ENCODE measurements at places on chromosomes 12 and 14.

GRCh38 chr14:50342221-50343078 is 30.3 kb downstream of the DMAC2L start:
- DNase-seq, result peak; percentile 91

- DNase-seq, result peak; percentile 72
Measured at GRCh38 chr14:69107407-69108003, 45.4 kb downstream of the DCAF5 start.

DNA sequence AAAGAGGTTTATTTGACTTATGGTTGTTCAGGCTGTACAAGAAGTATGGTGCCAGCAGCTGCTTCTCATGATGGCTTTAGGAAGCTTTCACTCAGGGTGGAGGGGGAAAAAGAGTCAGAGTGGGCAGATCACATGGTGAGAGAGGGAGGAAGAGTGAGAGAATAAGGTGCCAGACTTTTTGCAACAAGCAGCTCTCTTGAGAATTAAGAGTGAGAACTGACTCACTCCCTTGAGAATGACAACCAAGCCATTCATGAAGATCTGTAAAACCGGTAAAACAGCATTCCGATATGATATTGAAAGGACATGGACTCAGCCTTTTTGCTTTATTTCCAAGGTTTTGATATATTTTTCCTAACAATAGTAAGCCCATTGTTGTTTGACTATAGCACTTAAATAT is 501.2 kb downstream of the GALC start:
- DNase-seq, result no peak

GRCh38 chr12:52264435-52264825 is 10.0 kb upstream of the KRT86 start:
- peak; percentile 64 for DNase-seq

DNA sequence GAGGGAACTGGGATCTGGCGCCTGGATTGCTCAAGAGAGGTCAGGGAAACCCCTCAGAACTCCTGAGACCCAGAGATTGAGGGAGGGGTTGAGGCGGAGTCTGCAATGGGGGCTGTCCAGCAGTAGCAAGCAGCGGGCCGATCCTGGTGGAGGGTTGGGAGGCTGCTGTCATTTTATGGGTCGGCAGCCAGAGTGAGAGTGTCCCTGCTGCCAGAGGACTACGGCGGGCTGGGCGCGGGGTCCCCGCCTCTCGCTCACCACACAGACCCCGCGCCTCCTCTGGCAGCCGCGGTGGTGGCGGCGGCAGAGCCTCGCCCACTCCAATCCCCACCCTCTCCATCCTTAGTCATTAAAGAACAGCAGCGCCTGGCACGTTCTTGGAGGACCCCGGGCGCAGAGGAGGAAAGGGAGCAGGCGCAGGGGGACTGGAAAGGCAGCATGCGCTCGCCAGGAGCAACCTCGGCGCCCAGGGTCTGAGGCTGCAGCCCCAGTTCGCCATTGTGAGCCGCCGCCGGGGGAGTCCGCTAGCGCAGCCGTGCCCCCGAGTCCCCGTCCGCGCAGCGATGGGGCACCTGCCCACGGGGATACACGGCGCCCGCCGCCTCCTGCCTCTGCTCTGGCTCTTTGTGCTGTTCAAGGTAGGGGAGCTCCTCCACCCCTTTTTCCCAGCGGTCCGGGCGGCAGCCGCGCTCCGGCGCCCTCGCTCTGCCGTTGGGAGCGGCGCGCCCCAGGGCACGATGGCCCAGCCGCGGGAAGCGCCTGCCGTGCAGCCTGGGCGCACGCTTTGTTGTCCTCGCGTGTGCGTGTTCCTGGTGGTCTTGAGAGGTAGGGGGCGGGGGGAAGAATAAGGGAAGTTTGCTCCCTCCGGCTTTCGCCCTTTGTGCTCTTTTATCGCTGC is at the start of gene PTPRO:
Gene PTPRO, plus strand, starts transcription at position 345 of the 898 bp plus-strand sequence.
- peak; percentile 18 for DNase-seq

DNA sequence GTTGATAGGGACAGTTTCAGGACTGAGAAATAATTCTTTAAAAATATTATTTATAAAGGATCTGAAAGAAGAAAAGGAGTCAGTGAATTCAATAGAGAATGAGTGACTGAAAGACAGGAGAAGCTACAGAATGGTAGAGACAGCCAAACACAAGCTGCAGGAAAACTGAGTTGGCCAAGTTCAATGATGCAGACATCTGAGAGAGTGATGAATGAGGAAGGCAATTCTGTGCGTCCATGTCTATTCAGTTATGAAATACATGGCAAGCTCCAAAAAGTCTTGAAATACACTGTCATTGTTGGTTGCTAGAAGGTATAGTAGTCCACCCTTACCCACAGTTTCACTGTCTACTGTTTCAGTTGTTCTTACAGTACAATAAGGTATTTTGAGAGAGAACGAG is 6.8 kb downstream of the LRRC74A start:
- no peak for DNase-seq

DNA sequence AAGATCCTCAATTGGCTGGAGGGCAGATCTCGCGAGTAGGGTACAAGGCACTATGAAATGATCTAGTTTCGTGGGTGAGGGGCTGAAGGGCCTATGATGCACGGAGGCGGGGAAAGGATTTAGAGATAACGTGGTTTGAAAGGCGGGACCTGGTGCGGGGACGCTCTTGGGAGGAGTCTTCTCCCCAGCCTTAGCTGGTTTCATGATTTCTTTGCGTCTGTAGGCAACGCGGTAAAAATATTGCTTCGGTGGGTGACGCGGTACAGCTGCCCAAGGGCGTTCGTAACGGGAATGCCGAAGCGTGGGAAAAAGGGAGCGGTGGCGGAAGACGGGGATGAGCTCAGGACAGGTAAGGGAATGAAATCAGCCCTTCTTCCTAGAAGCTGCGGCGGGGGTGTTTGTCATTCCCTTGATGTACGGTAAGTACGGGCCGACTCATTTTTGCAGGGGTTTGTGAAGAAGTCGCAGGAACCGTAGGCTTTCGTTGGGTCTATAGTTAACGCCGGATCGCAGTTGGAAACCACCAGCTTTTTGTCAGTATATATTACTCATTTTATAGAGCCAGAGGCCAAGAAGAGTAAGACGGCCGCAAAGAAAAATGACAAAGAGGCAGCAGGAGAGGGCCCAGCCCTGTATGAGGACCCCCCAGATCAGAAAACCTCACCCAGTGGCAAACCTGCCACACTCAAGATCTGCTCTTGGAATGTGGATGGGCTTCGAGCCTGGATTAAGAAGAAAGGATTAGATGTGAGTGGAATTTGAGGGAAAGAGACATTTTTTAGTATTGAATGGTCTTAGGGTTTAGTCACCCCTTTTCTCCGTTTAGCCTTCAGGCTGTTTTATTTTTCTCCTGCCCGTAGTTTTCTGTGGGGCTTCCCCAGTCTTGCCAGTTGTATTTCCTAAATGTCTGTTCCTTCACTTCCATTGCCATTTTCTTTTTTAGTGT is 602 bp downstream of the APEX1 start:
- DNase-seq, result no peak

DNA sequence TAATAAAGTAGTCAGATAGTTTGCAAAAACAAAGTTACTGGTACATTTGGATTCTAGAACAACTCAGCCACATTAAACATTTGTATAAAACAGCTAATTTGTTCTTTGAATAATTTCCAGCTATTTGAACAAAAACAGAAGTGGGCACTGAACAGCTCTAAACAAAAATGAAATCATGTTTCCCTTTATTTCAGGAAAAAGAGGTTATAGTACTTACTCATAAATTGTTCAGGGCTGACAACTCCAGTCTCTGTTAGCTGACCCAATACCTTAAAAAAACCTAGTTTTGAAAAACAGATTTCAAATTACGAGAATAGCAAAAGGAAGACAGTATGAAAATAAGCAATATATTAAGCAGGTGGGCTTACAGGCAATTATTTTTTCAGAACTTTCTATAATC is 8.2 kb downstream of the GNPNAT1 start:
- DNase-seq, result no peak

DNA sequence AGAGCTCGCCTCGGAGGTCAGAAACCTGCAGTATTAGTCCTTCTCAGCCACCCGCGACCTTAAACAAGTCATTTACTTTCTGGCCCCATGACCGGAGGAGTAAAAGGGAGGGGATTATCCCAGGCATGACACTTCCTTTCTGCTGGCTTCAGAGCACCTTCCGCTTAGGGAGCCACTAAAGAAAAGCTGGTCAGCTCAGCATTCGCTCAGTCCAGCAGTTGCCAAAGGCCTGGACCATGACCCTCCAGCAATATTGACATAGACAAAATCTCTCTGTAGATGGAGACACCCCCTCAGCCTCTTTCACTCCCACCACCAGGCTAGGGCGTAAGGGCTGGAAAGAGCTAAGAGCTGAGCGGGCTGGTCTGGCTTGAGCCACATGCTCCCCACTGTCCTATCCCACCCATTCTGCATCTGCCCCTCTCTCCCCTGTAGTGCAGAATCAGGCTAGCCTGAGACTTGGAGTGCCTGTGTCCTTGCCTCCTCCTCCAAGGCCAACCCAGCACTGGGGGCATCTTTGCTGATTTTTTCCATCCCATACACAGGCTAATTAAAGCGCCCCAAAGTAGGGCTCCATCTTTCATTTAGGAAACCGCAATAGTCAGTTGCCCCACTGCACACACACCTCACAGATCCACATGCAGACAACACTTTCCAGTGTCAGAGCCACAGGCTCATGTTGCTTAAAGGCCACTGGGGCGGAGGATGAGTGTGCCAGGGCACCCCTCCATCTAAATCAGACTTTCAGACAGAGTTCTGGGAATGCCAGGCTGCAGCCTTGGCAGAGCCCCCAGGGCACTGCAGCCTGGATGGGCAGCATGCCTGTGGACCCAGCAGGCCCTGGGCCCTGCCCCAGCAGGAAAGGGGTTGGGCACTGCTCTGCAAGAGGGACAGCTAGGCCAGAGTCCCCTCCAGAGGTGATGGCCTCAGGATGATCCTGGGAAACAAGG is 4.0 kb upstream of the CPNE6 start:
- DNase-seq, result no peak

GRCh38 chr12:77343291-77343690 is 277.9 kb upstream of the E2F7 start:
- DNase-seq, result no peak

DNA sequence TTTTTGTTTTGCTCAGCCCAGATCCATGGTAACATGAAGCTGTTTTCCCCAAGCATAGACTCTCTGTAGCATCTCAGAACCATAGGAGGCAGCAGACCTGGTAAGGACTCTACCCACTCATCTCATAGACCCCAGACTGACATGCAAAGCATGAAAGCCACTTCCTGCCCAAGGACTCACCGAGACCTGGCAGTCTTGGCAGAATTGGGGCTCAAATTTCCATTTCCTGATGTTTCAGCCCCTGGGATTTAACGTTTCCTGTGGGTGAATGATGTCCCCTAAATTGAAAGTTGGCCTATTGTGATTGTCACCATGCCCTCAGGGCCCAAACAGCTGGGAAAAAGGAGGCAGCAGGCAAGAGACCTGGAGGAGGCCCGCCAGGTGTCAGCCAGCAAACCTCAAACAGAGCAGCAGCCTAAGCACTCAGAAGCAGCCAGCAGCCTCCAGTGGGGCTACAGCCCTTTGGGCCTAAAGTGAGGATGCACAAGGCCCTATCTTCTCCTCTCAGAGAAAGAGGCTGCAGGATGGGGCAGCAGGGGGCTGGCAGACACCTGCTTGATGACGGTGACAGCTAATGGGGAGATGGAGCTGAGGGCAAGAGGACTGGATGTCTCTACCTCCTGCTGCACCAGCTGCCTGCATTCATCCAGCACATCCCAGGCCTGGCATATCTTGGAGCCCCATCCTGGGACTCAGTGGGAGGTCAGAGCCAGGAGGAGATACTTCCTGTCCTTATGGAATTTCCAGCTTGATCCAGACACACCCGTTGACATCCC is 8.5 kb downstream of the KRT85 start:
- no peak for DNase-seq

- peak; percentile 14 for DNase-seq
Measured at GRCh38 chr14:77965919-77966435, 166.1 kb downstream of the ADCK1 start.

DNA sequence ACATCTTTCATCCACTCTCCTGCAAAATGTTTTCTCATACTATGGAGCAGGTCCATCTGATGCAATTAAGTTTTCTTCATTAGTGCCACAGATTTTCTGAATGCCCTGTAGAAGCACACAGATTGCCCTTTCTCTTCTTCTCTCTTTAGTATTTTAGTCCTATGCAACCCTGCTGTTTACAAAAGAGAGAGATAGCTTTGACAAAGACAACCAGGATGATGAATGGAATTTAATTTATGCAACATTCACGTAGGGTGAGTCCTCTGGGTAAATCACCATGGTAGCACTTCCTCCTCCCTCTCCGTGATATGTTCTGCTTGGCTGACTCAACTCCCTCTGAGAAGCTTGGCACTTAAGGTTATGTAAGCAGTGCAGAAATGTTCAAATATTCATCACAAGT is 400.9 kb upstream of the PDE3A start:
- DNase-seq, result peak; percentile 72

DNA sequence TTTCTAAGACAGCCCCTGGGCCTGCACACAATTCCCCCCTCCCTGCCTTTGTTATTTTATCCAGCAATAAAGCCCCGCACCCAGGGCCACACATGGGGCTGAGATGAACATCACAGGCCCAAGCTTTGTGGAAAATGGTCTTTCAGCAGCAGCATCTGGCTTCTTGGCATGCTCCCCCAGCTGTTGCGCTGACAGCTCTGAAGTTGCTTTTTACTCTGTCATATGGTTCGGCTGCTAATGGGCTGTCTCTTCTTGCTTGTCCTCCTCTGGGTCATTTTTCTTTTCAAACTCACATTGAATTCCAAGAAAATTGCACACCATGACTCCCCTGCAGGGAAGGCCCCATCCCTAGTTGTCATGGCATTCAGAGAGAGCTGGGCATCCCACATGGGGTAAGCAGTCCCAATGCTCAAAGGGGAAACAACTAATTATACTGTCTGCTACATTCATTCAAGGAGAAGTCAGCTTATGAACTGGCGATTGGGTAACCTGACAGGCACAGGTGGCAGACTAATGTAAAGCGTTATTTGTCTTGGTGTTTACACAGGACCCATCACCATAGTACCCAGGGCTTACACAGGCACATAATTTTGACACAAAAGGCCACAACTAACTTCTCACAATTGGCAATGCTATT is 74.0 kb upstream of the CDKN3 start:
- no peak for DNase-seq

DNA sequence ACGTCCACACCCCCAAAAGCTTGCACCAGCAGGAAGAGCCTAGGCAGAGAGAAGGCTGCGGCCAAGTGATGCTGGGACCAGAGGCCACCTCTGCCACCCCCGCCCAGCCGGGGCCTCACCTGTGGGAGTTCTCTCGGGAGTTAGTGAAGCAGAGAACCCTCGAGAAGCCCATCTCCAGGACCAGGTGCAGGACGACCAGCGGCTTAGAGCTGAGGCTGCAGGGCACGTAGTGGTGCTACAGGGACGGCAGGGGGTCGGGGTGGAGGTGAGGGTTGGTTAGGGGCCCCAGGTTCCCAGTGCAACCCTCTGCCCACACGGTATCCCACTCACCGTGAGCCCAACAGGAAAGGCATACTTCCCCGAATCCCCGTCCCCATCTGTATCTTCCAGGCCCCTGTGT is 3.6 kb downstream of the DDX51 start:
- DNase-seq, result no peak
